Upper lobe of left lung (tissue), 6 donors: ENCODE measurements at places on chromosomes 5 and 9. TPM values are rescaled to one million over a fixed set of nuclear protein-coding genes. Genes with fewer than 3 reads are reported as not detected.

The FYB1 gene
- 24.0 TPM for total RNA-seq

The SLC22A5 gene
- 22.0 TPM for total RNA-seq

DNA sequence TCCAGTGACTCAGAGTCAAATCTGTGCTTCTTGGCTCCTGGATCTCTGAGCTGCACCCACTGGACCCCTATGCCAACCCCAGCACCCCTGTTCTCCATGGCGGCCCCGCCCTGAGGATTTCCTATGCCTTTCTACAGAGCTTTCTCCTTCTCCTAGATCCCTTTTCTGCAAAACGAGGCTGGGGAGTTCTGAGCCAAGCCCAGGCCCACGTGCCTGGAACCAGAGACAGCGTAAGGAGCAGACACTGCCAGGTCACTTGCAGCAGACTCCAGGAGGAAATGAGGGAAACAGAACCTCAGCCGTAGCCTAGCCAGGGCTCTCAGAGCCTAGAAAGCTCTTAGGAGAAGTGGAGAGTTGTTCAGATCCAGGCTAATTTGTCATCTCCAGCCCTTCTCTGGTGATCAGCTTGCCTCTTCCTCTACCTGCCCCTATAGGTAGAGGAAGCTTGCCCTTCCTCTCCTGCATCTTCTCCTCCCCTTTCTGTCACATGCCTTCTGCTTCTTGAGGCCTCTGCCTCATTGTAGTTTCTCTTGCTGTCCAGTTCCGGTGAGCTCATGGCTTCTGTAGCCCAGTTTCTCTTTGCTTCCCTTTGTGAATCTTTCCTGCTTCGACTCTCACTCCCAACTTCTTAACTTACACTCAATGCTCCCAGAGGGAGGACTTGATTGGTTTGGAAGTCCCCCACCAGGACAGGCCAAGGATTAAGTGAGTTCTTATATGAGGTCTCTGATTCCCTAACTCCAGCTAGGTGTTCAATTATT lies 163.4 kb downstream of the RGS3 start:
- H3K27ac ChIP-seq: no peak overlapping the region
- no peaks in the 10 kb centered on the region for H3K4me1 ChIP-seq
- H3K4me3 ChIP-seq: no peak overlapping the region
- H3K36me3 ChIP-seq: no peaks in the 10 kb centered on the region
- no peak for DNase-seq
- no peaks in the 10 kb centered on the region for H3K27me3 ChIP-seq

DNA sequence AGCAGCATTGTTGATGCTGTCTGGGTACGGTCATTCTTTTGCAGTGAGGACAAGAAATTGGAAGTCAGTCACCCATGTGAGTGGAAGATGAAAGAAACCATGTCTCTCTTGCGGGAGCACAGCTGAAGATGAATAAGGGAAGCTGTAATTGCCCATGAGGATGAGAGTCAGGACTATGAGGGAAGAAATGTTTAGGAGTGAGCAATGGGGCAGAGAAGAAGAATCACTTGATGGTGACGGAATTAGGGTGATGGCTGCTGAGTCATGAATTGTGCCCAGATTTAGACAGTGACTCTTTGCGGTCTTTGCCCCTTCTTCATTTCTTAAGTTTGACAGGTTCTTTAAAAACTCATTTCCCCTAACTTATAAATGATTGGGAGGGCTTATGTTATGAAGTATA lies 183.3 kb downstream of the MAST4 start:
- H3K36me3 ChIP-seq: no peaks in the 10 kb centered on the region
- no peak for DNase-seq
- H3K27ac ChIP-seq: no peak overlapping the region
- no peaks in the 10 kb centered on the region for H3K27me3 ChIP-seq
- H3K4me3 ChIP-seq: no peak overlapping the region

- no peak overlapping the region for H3K4me3 ChIP-seq
- no peak overlapping the region for H3K27ac ChIP-seq
- H3K27me3 ChIP-seq: no peaks in the 10 kb centered on the region
- no peaks in the 10 kb centered on the region for H3K36me3 ChIP-seq
Measured at GRCh38 chr5:67465537-67466207, 269.1 kb upstream of the CD180 start.
